Left hindlimb (tissue), 1 donor: ENCODE measurements at places on chromosomes 3 and 15.

DNA sequence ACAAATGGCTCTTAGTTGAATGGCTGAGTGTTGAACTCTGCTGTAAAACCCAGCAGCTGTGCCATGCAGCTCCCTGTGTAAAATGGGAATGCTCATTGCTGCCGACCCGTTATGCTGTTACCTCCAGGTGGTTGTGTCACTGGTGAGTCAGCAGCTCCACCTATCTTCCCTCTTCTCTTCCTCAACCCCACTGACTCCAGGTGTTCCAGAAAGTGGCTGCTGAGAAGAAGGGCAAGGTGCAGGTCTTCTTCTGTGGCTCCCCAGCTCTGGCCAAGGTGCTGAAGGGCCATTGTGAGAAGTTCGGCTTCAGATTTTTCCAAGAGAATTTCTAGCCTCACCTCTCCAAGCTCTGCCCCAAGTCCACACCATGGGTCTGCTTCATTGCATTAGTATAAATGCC lies 41.9 kb downstream of the NOX5 start:
- DNase-seq: no peak

DNA sequence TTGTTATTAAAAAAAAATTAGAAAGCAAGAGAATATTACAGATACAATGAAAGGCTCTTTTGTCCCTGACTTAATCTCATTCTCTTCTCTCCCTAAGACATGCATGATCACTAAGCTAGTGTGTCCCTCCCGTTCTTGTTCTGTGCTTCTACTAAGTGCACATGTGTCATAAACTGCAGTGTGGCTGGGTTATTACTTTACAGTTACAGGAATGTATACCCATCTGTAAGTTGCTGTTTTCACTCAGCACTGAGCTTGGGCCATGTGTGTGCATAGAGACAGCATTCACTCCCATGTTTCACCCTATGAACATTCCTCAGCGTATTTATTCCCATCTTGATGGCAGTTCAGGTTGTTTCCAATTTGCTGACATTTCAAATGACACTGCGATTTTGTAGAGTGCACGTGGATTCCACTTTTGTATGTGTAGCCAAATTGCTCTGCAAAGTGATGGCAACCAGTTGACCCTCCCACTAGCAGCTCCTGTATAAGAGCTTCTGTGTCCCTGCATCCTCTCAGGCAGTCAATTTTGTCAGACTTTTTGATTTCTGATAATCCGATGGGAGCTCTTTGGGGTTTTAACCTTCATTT lies 145.8 kb upstream of the UBE2E1 start:
- no peak for DNase-seq

DNA sequence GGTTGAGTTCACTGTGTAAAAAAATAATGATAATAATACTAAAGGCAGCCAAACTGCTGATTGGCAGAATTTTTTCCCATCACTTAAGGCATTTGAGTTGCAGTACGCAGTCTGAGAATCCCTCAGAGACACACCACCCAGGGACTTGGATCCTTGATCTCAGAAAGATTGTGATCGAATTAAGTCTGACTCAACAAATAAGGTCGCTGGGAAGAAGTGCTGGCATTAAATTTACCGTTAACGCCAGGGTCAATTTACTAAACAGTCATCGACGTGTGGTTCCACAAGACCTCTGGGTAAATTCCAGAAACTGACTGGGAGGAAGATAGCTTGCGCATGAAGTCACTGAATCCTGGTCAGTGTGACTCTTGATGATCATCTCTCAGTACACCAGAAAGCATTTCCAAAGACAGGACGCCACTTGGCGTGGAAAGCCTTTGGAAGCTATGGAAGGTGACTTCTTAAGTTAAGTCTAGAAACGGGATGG lies 48.3 kb upstream of the CGNL1 start:
- DNase-seq: no peak

GRCh38 chr15:99361545-99362185 lies 110.4 kb downstream of the LRRC28 start:
- DNase-seq: no peak

GRCh38 chr3:45414823-45415222 lies 26.4 kb downstream of the LARS2 start:
- DNase-seq: no peak

DNA sequence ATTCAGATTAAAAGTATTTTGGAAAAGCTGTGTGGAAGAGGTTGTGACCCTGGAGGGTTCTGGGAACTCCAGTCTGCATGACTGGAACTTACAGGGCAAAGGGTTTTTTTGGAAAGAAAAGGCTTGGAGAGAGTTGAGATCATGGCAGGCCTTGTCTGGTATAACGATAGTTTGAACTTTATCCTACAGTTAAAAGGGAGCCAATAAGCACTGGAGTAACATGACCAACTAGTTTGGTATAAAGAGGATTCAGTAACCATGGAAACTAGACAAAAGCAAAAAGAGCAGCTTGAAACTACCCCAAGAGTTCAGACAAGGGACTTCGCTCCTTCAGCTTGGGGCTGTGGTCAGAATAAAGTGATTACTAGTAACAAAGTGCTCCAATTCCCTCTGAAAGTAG lies 151.2 kb upstream of the TMCO5A start:
- DNase-seq: no peak

DNA sequence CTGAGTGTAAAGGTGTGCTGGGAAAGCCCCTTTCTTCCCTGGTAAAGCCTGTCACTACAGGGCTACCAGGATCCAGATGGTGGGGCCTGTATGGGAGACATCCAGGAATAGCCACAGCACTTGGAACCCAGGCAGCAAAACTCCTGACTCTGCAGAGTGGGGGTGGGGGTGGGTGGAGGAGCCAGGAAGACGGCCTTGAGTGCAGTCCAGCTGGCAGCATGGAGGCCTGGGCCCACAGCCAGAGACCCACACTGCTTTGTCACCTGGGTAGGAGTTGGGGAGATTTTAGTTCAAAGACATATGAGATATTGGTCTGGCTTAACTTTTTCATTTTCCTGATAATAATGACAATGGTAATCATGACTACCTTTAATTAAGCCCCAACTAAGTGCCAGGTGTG lies 116.7 kb upstream of the MRPS22 start:
- DNase-seq: no peak

- no peak for DNase-seq
These were observed 44.9 kb downstream of the LIPC start for GRCh38 chr15:58476525-58477162.

DNA sequence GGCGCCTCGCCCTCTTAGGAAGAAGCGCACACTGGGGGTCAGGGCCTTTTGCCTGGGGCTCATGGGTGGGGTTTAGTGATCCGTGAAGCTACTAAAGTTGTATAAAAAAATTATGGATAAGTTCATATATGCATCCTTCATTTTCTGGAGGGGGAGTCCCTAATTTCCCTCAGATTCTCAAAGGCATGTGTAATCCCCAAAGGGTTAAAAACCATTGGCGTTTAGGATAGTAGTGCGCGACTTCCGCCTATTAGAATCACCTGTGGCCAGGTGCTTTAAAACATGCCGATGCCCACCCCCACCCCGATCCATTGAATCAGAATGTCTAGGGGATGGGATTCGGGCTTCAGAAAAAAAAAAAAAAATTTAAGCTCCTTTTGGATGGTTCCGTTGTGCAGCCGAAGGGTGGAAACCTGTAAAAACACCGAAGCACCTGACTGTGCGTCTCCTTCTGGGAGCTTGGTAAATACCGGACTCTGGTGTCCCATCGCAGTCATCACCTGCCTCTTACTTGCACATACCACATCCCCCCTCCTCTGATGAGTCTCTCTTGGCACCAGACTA lies 570 bp downstream of the APH1B start:
- DNase-seq: no peak

DNA sequence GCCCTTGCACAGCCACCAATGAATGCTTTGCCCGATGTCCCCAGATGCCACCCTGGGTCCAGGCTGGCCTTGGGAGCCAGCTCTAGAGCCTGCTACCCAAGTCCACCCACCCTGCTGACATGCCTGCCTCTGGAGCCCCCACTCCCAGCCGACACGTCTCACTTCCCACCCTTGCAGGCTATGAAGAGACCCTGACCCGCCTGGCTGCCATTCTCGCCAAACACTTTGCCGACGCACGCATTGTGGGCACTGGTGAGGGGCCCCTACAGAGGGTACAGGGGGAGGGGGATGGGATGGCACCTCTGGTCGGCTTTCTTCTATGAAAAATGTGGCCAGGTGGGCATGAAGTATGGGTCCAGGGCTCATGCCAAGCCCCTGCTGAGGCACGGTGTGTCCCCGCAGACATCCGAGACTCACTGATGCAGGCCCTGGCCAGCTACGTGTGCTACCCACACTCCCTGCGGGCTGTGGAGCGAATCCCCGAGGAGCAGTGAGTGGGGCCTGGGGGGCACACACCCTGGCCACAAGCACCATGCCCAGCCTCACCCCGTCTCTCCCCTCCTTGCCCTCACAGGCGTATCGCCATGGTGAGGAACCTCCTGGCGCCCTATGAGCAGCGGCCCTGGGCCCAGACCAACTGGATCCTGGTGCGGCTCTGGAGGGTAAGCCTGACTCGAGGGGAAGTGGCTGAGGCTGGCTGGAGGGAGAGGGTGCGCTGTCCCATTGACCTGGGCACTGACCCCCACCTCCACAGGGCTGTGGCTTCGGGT lies 6.0 kb downstream of the AMIGO3 start:
- no peak for DNase-seq

GRCh38 chr15:51134416-51135199 lies 39.9 kb upstream of the TNFAIP8L3 start:
- no peak for DNase-seq

DNA sequence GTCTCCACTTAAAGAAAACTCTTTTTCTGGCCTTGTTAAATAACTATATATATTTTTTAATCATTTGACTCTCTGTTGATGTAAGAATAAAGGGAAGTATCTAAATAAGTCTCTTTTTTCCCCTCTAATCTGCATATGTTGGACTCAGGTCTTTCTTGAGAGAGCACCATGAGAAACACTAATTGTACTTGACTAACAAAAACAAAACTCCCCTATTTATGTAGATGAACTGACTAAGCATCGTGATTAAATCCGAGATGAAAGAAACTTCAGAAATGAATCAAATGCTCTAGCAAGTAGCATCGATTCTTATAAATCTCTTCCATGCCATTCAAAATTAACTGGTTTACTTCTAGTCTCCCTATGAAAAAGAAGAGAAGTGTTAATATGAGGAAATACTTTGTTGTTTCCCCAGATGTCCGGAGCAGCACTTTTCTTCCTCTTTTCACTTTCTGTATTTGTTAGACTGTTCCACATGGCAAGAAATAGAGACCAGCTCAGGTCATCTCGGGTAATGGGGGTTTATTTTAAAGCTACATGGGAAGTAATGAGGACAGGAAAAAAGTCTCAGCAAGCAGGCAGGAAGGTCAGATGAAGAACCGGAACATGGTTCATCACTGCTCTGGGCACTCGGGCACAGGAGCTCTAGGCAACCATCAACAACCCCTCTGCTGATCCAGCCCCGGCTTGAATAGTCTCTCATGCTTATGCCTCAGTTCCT lies 288.3 kb downstream of the CNTN6 start:
- DNase-seq: no peak

DNA sequence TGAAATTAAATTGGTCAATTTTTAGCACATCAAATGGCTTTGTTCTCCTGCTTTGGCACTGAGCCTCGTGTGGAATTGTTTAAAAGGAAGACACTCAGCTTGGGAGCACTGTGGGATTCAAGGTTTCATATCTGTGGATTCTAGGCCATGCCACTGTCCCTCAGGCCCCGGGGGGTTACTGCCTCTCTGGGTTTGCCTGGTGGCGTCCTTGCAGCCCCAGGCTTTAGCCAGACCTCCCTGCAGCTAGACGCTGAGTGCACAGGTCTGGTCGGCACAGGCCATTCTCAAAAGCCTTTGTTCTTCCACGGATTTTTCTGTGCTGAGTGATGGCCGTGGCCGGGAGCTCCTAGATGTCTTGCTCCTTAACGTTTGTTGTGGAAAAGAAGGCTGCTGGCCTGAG lies 76.2 kb downstream of the CACNA2D3 start:
- no peak for DNase-seq

DNA sequence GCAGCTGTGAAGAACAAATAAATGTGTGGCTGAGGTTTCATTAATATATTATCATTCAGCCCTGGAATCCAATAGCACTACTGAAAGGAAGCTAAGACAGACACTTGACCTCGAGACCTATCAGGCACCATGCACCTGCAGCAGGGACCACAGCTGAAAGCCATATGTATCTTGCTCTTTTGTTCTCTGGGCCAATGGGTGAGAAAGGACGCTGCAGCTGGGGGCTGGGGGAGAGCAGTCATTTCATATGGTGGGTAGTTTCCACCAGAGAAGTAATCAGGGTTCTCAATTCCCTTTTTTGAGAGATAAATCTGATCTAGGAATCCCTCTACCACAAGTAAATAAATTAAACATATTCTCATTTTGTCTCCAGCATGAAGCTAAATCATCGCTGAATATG lies 225.6 kb upstream of the STRIT1 start:
- DNase-seq: no peak

DNA sequence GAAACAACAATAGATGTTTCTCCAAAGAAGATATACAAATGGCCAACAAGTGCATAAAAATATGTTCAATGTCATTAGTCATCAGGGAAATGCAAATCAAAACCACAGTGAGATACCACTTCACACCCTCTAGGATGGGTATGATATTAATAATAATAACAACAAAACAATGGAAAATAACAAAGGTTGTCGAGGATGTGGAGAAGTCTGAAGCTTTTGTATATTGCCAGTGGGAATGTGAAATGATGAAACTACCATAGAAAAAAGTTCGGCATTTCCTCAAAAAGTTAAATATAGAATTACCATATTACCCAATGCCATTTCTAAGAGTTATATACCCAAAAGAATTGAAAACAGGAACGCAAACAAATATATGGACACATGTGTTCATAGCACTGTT lies 10.8 kb downstream of the BHLHE40 start:
- no peak for DNase-seq

DNA sequence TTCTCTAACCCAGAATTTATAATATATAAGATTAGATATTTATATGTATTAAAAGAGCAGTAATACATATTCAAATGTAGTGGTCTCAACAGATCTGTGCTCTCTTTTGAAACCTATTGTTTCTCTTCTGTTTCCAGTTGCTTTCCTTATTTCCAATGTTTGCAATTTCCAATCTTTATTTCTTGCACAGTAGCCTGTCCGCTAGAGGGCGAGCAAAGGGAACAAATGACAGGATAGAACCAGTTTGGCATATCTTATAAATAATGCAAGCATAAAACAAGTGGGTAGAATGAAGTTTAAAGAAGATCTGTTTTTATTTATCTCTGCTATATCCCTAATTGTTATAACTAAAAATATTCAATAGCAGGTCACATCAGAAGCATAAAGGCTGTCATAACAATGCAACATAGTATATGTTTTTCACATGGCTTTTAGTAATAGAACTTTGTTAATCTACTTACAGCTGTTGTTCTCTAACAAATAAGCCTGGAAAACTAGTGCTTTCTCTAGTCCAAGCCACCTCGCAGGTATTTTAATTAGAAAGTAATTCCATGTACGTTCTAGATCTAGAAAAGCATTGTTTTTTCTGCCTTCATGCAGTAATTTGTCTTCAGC lies 15.1 kb upstream of the TCAIM start:
- DNase-seq: peak; percentile 52

- DNase-seq: no peak
These were observed 949.0 kb downstream of the EPHA3 start for GRCh38 chr3:90056281-90057032.

DNA sequence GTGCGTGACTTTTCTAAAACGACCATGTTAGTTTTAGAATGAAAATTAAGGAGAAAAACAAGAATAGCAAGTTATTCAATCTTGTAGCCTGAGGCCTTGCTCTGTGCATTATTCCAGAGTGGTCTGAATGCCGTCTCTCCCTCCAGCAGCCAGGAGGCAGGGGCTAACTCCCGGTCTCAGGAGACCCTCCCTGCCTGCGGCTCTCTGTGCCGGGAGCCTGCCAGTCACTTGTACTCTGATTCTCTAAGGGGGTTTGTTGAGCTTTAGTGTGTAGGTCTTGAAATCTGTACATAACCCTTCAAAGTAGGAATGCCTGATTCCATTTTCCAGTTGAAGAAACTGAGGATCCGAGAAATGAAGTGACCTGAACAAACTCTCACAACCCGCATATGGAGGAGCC lies 97.3 kb downstream of the ARNT2 start:
- DNase-seq: no peak
